ENCODE measurements at places on chromosomes 3 and 15.

- no peak for DNase-seq
Measured at GRCh38 chr3:5428607-5429516, 241.4 kb downstream of the EDEM1 start.

DNA sequence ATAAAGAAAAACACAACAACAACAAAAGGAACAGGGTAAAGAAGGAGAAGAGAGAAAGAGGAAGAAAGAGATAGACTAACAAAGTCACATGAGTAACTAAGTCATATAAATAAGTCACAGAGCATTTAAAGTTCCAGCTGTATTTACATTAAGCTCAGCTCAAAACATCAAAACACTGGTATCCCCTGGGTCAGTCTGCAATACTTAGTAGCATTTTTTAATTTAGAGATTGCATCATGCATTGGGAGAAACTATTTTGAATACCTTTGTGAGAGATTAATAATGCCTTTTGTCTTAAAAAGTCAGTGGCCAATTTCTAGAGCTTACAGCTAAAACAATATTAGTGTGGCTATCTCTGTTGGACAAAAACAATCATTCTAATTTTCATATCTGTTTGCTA lies 78.4 kb downstream of the NEK10 start:
- DNase-seq = no peak

DNA sequence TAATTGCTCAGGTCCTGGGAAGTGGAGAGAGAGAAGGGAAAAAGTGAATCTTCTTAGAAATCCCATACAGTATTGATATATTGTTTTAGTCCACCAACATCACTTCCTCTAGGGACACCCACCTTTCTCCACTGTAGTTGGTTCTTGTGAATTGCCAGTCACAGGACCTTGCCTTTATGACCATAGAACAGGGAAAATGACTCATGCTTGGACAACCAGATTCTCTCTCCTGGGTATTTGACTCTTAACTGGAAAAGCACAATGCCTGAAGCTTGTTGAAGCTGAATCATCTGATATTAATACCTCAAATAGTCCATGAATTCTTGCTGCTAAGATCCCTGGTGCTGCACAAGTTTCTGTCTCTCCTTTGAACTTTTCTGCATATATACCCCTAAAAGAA lies 32.5 kb upstream of the DCLK3 start:
- no peak for DNase-seq

GRCh38 chr3:10187944-10188343 lies 23.2 kb downstream of the IRAK2 start:
- DNase-seq = no peak

DNA sequence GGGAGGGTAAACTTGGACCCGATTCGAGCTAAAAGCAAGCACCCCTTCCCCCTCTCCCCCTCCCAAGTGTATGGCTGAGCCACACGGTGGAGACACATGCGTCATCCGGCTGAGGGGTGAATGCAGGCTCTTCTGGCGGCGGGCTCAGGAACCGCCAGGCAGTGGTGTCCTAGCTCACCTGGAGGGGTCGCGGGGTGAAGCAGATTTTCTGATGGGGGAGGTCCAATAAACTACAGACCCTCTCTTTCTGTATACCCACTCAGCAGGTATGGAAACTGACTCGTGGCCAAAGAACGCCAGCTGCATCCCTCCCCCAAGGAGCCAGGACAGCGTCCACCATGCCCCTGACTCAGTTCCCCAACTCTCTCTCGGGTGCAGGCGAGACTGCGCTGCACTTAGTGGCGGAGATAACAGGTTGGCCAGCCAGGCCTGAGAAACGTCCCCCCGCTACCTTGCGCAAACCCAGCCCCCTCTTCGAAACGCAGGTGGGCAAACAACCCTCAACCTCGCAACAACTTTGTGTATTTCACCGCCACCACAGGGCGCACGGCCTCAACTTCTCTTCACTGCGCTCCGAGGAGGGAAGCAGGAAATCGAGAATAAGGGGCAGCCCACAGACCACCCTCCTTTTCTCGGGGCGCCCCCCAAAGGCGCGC lies 1.3 kb downstream of the MAGI1 start:
- no peak for DNase-seq

DNA sequence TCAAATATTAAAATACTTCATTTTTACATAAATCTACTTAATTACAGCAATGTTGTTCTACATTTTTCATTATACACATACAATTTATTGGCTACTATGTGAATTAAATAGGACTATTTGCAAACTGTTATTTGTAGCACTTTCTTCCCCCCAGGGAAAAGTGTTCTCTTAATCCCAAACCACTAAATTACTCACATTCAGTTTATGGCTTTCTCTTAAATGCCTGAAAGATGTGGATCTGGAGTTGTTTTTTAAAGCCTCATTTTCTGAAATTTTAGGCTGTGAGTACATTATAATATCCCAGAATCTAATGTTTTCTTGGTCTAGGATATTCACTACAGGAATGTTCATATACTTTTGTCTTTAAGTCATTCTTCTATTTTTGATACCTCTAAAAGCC lies 32.7 kb downstream of the PRTG start:
- DNase-seq = no peak

GRCh38 chr15:100588638-100589242 lies 13.2 kb downstream of the LINS1 start:
- DNase-seq = no peak

DNA sequence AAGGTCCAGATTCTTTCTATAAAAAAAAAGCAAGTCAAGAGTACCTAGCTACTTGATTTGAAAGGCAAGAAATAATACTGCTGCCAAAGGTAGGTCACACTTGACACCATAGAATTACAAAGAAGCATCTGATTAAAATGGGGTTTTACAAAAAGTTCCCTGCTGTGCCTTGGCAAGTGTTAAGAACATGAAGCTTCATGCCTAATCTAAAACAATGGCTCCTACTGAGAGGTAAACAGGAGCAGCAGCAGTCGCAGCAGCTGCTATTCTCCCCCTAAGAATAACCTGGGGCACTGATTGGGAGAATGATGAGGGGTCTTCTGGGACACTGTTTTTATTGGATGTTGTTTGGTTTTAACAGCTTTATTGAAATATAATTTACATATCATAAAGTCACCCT lies 14.1 kb downstream of the UBP1 start:
- DNase-seq = no peak

GRCh38 chr3:141994856-141995255 lies 118.4 kb downstream of the ATP1B3 start:
- DNase-seq = no peak

- DNase-seq = no peak
Measured at GRCh38 chr15:69093127-69093526, 67.3 kb upstream of the GLCE start.

DNA sequence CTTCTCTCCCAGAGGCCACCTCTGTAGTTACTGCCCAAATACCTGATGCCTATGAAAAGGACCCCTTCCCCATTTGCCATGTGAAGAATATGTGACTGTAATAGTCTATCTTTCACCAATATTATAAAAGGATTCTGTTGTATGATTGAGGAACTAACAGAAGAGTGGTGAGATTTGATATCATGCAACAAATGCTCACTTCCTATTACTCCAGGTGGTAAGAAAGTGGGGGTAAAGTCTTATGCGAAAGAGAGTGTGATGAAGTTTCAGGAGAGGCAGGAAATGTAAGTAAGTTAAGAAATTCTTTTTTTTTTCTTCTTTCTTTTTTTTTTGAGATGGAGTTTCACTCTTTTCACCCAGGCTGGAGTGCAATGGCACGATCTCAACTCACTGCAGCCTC lies 24.4 kb upstream of the RAP2B start:
- no peak for DNase-seq

DNA sequence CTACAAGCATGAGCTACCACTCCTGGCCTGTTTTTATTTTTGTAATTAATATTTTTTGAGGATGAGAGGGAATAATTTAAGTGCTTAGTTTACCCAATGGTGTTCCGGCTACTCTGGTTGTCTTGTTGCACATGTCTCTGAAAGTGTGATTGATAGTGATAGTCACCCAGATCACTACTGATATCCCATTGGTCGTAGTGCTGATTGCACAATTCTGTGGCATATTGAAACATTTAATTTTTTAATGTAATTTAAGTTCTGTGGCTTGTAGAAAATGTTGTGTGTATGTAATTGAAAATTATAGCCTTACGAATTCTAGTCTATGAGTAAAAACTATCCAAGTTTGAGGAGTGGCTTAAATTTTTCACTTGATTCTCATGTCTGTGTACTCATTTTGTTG lies 11.9 kb downstream of the ARIH2 start:
- DNase-seq = no peak

DNA sequence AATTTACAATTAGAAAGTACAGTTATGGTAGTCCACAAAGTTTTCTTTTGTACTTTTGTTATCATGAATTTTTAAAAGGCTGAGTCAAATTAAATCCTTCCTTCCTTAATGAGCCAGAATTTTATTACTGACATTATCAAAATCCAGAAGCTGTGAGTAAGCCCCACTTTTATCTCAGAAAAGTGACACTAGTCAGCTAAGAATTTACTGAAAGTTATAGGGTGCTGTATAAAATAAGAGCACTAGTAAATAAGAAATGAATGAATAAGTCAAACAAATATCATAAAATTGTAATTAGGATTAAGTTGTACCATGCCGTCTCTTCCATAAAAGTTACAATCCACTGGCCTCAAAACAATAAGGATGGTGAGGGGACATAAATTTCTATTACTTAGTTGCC lies 15.3 kb downstream of the PLOD2 start:
- no peak for DNase-seq

GRCh38 chr3:177529716-177530335 lies 332.5 kb upstream of the TBL1XR1 start:
- no peak for DNase-seq

GRCh38 chr15:93451822-93452221 lies 362.8 kb upstream of the RGMA start:
- no peak for DNase-seq

- no peak for DNase-seq
Measured at GRCh38 chr3:71384837-71385716, 198.5 kb downstream of the FOXP1 start.

- no peak for DNase-seq
Measured at GRCh38 chr3:14473411-14473891, 66.7 kb downstream of the GRIP2 start.

GRCh38 chr3:54670201-54671000 lies 257.5 kb downstream of the LRTM1 start:
- no peak for DNase-seq

GRCh38 chr3:168847291-168847883 lies 751.7 kb upstream of the GOLIM4 start:
- no peak for DNase-seq

GRCh38 chr3:53030619-53031449 lies 15.0 kb downstream of the SFMBT1 start:
- DNase-seq = peak; percentile 56

Measured in activated T-cell treated with anti-CD3 and anti-CD28 coated beads, Interleukin-2, amount 50 U/mL, for 48 hours (primary cell).